ENCODE measurements at places on chromosomes 16 and 17.
A peak's percentile ranks its signal among the peaks of the same experiment; 100 is the strongest.

DNA sequence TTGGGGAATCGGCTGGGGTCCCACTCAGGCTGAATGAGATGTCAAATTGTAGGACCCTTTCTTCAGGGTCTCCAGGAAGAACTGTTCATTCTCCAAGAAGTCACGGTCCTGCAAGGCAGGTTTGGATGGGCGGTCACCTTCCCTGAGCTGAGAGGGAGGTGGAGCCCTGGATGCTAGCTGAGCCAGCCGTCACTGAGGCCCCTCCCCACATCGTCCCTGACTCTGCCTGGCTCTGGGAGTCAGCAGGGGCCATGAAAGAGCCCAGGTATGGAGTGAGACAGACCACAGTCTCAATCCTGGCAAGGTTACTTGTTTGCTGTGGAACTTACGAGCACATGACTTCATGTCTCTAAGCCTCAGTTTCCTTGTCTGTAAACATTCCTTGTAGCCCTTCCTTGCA lies 6.0 kb upstream of the MRPL38 start:
- DNase-seq, result no peak

GRCh38 chr16:72922714-72923113 lies 125.2 kb downstream of the ZFHX3 start:
- no peak for DNase-seq

- no peak for DNase-seq
Observed at GRCh38 chr16:31428638-31429247, 583 bp upstream of the COX6A2 start.

GRCh38 chr17:17467016-17467415 lies 9.8 kb upstream of the MED9 start:
- no peak for DNase-seq

DNA sequence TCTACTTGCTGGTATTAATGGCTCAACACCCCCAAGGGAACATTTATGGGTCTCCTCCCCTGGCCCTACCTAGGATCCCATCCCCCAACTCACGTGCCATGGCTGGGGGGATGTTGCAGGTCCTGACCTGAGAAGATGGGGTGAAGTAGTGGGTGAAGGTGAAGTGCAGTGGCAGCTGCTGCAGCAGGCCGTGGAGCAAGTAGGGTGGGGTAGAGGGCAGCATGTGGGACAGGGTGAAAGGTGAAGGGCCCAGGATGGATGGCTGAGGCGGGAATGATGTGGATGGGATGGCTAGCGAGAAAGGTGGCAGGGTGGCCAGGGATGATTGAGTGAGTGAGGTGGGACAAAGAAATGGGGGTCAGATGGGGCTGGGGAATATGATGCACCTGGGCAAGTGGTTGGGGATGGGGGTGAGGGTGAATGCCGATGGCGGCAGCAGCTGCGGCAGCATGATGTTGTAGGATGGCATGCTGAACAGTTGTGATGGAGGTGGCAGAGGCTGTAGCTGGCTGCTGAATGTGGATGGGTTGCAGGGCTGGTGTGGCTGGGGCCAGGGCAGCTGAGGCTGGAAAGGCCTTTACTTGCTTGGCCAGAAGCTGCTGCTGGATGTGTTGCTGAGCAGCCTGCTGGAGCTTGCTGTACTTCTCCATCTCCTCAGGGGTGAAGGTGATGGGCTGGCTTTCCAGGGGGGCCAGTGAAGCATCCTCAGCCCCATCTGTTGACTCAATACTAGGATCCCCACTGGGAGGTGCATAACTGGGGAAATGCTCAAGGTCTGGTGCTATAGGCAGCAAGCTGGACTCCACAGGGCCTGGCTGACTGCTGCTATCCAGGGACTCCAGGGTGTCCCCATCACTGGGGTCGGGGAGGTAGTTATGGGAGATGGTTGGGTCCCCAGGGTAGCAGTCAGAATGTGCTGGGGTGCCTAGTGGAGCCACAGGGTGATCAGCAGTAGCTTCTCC lies 8.3 kb upstream of the ITGA2B start:
- no peak for DNase-seq

GRCh38 chr17:81395600-81396277 lies 482 bp downstream of the BAHCC1 start:
- no peak for DNase-seq

DNA sequence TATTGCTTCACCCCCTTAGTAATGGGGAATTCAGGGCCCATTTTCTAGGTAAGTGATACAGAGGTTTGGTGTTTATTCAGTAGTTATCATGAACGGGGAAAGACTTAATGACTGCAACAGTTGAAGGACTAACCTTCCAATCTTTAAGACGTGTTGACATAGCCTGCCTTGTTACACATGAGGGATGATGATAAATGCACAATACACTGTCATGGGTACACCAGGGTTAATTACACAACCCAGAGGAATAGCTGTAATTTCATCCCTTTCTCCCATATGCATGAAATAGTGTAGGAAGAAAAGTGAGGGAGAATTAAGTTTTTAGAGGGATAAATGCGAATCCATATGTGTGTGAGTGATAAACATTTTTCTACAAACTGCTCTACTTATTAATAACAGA lies 10.7 kb downstream of the MYH4 start:
- DNase-seq, result no peak

DNA sequence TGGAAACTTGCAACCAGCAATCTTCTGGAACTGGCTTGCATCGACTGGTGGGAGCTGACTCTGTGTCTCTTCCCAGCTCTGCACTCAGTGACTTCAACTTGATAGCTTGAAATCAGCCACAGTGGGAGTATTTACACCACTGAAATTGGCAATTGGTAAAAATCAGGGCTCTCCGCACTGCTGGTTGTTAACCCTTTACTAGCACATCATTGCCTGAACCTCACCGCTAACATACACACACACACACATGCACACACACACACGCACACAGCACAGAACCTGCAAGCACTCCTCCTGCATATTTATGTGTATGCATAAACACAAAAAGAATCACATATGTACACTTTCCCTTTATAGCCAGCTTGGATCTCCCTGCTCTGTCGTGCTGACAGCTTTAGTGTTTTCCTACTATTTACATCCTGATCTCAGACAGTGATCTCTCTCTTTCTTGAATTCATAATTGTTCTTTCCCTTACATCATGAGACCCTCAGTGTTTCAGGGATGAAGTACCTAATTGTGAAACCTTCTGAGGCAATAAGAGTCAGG lies 7.9 kb upstream of the TMIGD1 start:
- DNase-seq, result no peak

GRCh38 chr16:77758046-77758445 lies 30.3 kb upstream of the VAT1L start:
- DNase-seq, result no peak

DNA sequence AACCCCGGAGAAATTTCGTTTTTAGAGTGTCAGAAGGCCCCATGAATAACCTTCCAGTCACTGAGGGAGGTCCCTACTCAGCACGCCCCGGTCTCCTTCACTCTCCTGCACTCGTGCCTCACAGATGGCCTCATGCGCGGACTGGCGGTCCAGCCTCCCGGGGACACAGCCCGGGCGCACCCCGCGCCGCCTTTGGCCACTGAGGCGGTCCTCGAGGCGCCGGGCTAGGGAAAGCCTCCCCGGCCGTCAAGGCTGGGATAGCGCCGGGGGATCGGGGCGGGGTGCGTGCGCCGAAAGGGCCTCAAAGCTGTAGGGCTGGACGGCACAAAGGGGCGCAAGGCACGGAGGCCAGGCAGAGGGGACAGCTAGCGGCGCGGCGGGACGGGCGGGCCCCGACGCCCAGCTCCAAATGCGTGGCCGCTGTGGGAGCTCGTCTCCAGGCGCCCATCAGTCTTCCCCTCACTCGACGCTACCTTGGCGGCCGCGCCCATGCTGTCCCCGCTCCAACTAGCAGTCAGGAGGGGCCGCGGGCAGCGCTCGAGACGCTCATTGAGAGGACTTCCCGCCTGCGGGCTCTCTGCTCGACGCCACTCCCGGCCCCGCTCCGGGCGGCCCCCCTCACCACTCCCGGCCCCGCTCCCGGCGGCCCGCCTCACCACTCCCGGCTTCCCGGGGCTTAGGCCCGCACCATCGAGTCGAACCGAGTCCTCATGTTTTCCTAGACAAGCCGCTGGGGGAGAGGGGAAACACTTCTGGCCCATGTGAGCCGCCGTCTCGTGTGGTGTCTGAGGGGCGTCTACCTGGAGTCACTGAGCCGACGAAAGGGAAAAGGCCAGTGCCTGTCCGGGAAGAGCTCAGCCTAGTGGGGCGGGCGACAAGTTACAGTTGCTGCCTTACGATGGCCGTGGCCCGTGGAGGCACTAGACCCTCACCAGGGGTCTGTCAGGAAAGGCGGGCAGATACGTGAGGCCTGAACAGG lies at the start of gene USP6:
Gene USP6 (plus strand): TSS at position 360 of the 979 bp plus-strand sequence. CDS start 14,336 bp downstream, outside the sequence.
- DNase-seq, result no peak

DNA sequence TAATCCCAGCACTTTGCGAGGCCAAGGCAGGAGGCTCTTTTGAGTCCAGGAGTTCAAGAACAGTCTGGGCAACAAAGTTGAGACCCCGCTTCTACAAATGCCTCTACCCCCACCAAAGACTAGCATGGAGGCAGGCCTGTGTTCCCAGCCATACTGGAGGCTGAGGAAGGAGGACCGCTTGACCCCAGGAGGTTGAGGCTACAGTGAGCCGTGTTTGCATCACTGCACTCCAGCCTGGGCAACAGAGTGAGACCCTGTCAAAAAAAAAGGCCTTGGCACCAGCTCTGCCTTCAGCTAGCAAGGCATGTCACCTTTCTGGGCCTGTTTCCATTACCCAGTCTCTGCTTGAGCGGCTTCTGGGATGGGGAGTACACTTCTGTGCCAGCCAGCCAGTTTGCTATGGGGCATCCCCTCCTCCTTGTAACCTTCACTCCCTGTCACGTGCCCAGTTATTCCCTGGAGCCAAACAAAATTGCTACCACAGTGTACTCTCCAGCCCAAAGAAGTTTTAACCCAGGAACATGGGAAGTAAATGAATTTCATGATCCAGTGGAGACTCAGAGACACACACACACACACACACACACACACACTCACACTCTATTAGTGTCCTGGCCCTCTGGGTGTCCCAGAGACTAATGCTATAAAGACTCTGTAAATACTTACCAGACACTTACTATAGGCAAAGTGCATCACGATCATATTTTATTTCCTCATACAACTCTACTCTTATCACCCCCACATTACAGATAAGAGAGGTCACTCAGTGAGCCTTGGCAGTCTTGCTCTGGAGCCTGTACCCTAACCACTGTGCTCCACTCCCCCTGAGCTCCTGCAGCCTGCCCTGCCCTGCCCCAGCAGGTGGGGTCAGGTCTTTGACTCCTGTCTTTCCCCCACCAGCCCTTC lies 2.5 kb downstream of the CISD3 start:
- no peak for DNase-seq

GRCh38 chr16:9012330-9012729 lies 48.6 kb upstream of the USP7 start:
- no peak for DNase-seq

GRCh38 chr17:59151591-59151990 lies 3.4 kb downstream of the SKA2 start:
- no peak for DNase-seq

GRCh38 chr17:79865351-79866210 lies 26.3 kb upstream of the CBX4 start:
- DNase-seq, result no peak

- no peak for DNase-seq
Observed at GRCh38 chr16:10946308-10946707, 1.9 kb downstream of the CLEC16A start.

DNA sequence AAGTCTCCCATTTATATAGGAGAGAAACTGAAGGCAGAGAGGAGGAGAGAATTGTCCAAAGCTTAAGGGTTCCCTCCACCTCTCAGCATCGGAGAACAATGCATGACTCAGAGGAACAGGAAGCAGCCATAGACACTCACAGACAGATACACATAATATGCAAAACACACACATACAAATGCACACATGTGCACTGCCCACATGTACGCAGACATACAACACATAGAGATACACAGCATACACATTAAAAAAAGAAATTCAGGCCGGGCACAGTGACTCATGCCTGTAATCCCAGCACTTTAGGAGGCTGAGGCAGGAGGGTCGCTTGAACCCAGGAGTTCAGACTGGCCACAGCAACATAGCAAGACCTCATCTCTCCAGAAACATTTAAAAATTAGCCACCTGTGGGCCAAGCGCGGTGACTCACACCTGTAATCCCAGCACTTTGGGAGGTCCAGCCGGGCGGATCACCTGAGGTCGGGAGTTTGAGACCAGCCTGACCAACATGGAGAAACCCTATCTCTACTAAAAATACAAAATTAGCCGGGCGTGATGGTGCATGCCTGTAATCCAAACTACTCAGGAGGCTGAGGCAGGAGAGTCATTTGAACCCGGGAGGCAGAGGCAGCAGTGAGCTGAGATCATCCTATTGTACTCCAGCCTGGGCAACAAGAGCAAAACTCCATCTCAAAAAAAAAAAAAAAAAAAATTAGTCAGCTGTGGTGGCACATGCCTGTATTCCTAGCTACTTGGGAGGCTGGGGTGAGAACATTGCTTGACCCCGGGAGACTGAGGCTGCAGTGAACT lies 11.3 kb downstream of the ERAL1 start:
- no peak for DNase-seq

DNA sequence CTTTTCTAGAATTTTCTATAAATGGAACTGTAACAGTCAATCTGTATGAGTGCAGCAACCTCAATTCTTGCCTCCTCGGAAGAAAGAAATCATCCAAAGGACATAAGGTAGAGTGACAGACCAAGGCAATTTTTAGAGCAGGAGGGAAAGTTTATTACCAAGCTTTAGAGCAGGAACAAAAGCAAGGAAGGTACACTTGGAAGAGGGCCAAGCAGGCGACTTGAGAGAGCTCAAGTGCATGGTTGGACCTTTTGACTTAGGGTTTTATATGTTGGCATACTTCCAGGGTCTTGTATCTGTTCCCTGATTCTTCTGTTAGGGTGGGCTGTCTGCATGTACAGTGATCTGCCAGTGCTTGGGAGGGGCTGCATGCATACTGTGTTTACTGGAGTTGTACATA lies 50.3 kb downstream of the SCNN1G start:
- no peak for DNase-seq

GRCh38 chr17:13182450-13182849 lies 164.6 kb upstream of the ELAC2 start:
- no peak for DNase-seq

- DNase-seq, result no peak
Observed at GRCh38 chr17:35749560-35750412, 3.3 kb downstream of the GAS2L2 start.

GRCh38 chr16:58046936-58047335 lies 21.4 kb downstream of the MMP15 start:
- no peak for DNase-seq

DNA sequence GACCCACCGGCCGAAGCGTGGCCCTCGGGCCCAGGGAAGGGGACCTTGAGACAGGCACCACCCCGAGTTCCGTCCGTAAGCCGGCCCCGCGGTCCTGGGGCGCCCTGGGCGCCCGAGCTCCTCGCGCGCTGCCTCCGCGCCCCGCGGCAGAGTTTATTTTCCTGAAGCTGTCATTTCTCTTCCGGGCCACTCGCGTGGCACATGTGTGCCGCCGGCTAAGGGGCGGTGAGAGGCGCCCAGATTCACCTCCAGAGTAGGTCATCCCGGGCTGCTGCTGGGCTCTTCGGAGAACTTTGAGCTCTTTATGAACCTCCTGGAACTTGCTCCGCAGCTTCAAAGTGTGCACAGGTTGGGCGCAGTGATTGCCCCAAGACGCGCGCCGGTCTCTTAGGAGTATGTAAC lies 489 bp downstream of the ZC3H18 start:
- DNase-seq, result peak; percentile 16
